ENCODE measurements at places on chromosomes 12 and 14. TPM values are rescaled to one million over a fixed set of nuclear protein-coding genes. Genes with fewer than 3 reads are reported as not detected.

GRCh38 chr14:91575469-91576208, 65.5 kb upstream of the PPP4R3A start:
- H3K4me3 ChIP-seq: no peak overlapping the region
- no peak for DNase-seq
- H3K4me1 ChIP-seq: peaks cover 9% of the 10 kb centered on the region
- H3K27me3 ChIP-seq: no peaks in the 10 kb centered on the region
- no peaks in the 10 kb centered on the region for H3K36me3 ChIP-seq
- H3K27ac ChIP-seq: no peak overlapping the region

- no peaks in the 10 kb centered on the region for H3K4me1 ChIP-seq
- H3K4me3 ChIP-seq: no peak overlapping the region
- H3K27ac ChIP-seq: no peak overlapping the region
- H3K27me3 ChIP-seq: no peaks in the 10 kb centered on the region
These were observed 138.5 kb downstream of the CCER1 start for GRCh38 chr12:90816353-90817089.

GRCh38 chr12:93978553-93978952, 169.8 kb upstream of the PLXNC1 start:
- no peaks in the 10 kb centered on the region for H3K36me3 ChIP-seq
- H3K4me3 ChIP-seq: no peak overlapping the region
- peaks cover 7% of the 10 kb centered on the region for H3K4me1 ChIP-seq

GRCh38 chr14:92253381-92253894, 69.5 kb upstream of the SLC24A4 start:
- H3K36me3 ChIP-seq: no peaks in the 10 kb centered on the region
- H3K4me3 ChIP-seq: no peak overlapping the region

DNA sequence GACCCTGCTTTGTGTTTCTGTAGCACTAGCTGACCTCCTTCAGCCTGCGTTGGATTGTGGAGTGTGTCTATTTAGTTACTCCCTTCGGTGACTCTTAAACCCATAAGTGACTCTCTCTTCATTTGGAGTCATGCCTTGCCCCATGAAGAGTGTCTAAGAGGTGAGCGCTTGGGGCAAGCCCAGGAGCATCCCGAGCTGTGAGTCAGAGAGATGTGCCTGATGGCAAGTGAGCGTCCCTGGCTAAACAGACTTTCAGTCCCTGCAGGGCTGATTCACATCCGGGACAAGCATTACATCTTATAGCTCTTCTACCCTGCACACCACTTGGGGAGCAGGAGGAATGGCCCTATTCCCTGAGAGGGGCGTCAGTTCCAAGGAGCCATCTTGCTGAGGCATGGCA, 24.3 kb upstream of the ATF1 start:
- H3K27me3 ChIP-seq: no peaks in the 10 kb centered on the region
- peaks cover 31% of the 10 kb centered on the region for H3K36me3 ChIP-seq

GRCh38 chr12:2009623-2010022, 5.4 kb upstream of the DCP1B start:
- no peak for DNase-seq
- no peaks in the 10 kb centered on the region for H3K27me3 ChIP-seq
- H3K36me3 ChIP-seq: no peaks in the 10 kb centered on the region

- DNase-seq: no peak
- H3K27ac ChIP-seq: no peak overlapping the region
- H3K36me3 ChIP-seq: no peaks in the 10 kb centered on the region
- H3K4me3 ChIP-seq: no peak overlapping the region
- no peaks in the 10 kb centered on the region for H3K27me3 ChIP-seq
- peaks cover 3% of the 10 kb centered on the region for H3K4me1 ChIP-seq
These were observed 13.0 kb downstream of the TBPL2 start for GRCh38 chr14:55427439-55427838.

DNA sequence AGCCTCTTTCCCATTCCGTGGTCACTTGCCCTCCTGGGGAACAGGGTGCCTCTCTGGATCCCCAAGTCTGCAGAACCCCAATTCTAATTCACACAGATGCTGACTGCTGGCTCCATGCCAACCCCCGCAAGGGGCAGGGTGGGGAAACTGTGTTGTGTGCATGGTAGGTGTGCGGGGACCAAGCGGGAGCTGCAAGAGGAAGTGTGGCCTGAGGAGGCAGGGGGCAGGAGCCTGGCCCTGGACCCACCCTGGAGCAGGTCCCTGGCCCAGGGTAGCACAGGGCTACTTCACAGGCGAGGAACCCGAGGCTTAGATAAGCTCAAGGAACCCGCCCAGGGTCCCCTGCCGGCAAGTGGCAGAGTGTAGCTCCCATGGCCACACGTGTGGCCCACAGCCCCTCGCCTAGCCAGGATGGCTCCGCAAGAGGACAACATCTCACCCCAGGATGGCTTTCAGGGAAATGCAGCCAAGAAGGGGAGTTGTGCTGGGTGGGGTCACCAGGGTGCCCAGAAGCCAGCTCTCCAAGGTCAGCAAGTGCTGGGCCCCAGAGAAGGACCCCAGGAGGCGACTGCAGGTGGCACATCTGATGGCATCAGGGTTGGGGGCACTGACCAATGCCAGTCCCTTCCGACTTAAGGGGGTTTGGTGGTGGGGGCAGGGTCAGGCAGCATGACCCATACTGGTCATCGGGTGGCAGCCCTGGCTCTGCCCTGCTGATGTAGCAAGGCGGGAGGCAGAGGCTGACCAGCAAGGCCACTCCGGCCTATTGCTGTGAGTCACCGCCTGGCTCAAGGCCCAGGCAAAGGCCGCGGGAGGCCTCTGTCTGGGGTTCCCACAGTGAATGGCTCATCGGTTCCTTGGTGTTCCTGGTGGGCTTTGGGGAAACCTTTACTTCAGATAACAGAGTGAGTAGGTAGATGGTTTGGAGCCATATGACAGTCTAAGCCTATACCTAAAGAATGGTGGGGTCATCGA, 37.3 kb upstream of the EML1 start:
- peak overlapping the region; percentile 30 for H3K27ac ChIP-seq
- H3K4me3 ChIP-seq: no peak overlapping the region
- no peaks in the 10 kb centered on the region for H3K36me3 ChIP-seq
- peak; percentile 85 for DNase-seq
- H3K4me1 ChIP-seq: peaks cover 63% of the 10 kb centered on the region

DNA sequence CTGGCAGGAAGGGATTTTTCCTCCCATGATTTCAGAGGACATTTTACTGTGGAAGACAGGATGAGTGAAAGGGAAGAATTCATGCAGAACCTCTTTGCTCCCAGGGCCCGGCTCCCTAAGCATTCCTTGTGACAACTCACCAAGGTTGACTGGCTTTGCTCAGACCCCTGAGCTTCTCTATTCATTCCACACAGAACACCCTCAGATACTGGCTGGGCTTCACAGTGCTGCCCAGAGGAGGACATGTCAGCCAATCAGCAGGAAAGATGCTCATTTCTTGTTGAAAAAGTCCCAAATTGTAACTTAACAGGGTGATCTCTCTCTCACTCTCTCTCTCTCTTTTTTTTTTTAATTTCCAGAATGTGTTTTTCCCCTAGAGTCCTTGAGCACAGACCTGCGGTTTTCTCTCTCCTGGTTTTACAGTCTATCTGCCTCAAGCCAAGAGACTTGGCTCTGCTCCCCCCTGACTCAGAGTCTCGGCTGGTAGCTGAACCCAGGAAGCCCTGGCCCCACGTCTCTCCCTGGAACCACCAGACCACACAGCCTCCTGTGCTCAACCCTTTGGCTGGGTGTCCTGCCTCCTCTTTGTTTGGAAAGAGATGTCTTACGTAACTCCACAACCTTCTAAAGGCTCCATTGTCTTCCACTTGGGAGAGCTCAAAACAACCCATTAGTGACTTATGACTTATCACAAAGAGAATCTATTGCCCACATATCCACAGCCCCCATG, 43.9 kb downstream of the SSPN start:
- DNase-seq: peak; percentile 57
- no peaks in the 10 kb centered on the region for H3K27me3 ChIP-seq
- no peaks in the 10 kb centered on the region for H3K36me3 ChIP-seq
- no peak overlapping the region for H3K4me3 ChIP-seq
- peak overlapping the region; percentile 67 for H3K27ac ChIP-seq
- peaks cover 21% of the 10 kb centered on the region for H3K4me1 ChIP-seq

- no peak overlapping the region for H3K4me3 ChIP-seq
- DNase-seq: no peak
- no peaks in the 10 kb centered on the region for H3K27me3 ChIP-seq
- H3K4me1 ChIP-seq: no peaks in the 10 kb centered on the region
- H3K27ac ChIP-seq: no peak overlapping the region
These were observed 31.0 kb downstream of the PEBP1 start for GRCh38 chr12:118166946-118167345.

GRCh38 chr14:93705513-93706156, 82.7 kb downstream of the PRIMA1 start:
- H3K4me3 ChIP-seq: no peak overlapping the region
- no peak overlapping the region for H3K27ac ChIP-seq
- H3K36me3 ChIP-seq: no peaks in the 10 kb centered on the region

- no peaks in the 10 kb centered on the region for H3K27me3 ChIP-seq
- no peaks in the 10 kb centered on the region for H3K4me1 ChIP-seq
- DNase-seq: no peak
- H3K4me3 ChIP-seq: no peak overlapping the region
- no peak overlapping the region for H3K27ac ChIP-seq
These were observed 65.2 kb downstream of the RFX4 start for GRCh38 chr12:106647793-106648514.

DNA sequence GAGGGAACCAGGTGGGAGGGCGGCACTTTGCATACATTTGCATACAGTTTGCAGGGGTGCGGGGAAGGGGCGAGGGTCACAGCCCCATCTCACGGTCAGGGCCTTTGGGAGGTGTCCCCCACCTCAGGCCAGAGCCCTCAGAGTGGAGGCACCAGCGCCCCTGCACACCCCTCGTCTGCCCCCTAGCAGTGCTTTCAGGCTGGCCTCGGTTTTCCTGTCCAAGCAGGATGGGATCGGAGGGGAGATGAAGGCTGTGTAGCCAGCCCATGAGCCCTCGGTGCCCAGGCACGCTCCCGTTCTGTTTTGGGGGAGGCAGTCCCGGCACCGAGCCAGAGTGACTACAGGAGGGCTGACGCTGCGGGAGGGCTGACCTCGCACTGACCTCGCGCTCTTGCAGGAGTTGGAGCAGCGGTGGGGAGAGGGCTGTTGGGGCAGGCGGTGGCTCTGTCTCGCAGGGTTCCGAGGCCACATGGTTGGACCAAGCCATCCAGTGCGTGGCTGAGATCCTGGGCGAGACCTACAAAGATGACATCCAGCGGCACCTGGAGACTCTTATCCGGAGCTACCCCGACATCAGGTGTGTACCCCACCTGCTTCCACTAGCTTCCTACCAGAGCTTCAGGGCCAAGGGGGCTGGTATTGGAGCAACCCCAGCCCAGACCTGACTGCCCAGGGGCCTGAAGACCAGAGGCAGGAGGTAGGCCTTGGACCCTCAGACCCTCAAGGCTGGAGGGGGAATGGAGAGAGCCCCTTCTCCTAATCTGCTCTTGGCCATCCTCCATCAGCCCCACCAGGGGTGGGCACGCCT, 13.6 kb downstream of the EXOC3L4 start:
- no peak overlapping the region for H3K4me3 ChIP-seq
- no peaks in the 10 kb centered on the region for H3K36me3 ChIP-seq
- H3K4me1 ChIP-seq: peaks cover 34% of the 10 kb centered on the region
- H3K27ac ChIP-seq: no peak overlapping the region
- DNase-seq: no peak
- H3K27me3 ChIP-seq: peaks cover 9% of the 10 kb centered on the region

DNA sequence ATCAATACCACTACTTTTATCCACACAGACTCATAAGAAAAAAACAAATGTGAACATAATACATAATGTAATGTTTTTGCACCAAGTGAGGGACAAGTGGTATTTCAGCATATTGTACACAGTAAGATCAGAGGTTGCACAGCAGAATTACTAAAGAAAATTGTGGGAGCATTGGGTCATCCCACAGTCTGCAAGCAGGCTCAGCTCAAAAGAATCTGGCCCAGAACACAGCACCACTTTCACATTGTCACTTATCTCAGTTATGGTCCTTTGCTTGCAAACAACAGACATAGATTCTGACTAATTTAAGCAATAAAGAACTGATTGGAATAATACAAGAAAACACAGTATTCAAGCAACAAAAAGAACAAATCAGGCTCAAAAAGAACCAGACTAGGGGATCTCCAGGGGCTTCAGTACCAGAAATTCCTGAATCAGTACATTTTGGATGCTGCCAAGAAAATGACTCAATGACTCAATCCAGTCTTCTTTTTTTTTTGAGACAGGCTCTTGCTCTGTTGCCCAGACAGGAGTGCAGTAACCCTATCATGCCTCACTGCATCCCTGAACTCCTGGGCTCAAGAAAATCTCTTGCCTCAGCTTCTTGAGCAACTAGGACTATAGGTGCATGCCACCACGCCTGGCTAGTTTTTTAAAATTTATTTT, 42.9 kb upstream of the EEA1 start:
- H3K4me1 ChIP-seq: peaks cover 20% of the 10 kb centered on the region
- no peaks in the 10 kb centered on the region for H3K36me3 ChIP-seq

GRCh38 chr12:86826051-86826450, 569.9 kb upstream of the MGAT4C start:
- no peaks in the 10 kb centered on the region for H3K4me1 ChIP-seq
- no peaks in the 10 kb centered on the region for H3K27me3 ChIP-seq
- H3K36me3 ChIP-seq: no peaks in the 10 kb centered on the region
- DNase-seq: no peak
- H3K27ac ChIP-seq: no peak overlapping the region
- H3K4me3 ChIP-seq: no peak overlapping the region

DNA sequence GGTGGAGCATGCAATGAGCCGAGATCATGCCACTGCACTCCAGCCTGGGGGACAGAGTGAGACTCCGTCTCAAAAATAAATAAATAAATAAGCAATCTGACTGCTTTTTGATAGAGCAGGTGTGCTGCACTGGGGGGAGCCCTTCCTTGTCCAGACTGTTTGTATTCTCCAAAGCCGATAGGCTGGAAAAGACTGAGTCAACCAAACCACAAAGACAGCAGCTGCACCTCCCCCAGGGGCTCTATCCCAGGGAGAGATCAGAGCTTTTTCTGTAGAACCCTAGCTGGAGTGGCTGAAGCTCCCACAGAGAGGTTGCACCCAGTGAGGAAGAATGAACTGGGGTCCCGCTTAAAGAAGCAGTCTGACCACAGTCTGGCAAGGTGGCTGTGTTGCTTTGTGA, 45.8 kb upstream of the LALBA start:
- H3K27ac ChIP-seq: no peak overlapping the region
- DNase-seq: no peak
- H3K27me3 ChIP-seq: no peaks in the 10 kb centered on the region

GRCh38 chr14:40656311-40656710, 950.4 kb upstream of the LRFN5 start:
- H3K4me1 ChIP-seq: no peaks in the 10 kb centered on the region
- H3K4me3 ChIP-seq: no peak overlapping the region
- no peak overlapping the region for H3K27ac ChIP-seq

Gene TMEM179
- total RNA-seq: not detected

Gene ADAMTS20
- not detected for total RNA-seq

Gene HPD
- 1.2 TPM for total RNA-seq

Gene KRT78
- total RNA-seq: not detected

Gene KRT80
- 0.41 TPM for total RNA-seq

Gene IL22
- not detected for total RNA-seq

Gene EID3
- total RNA-seq: 33.7 TPM

Gene IFI27L2
- 42.7 TPM for total RNA-seq

Gene SERPINA5
- 4.4 TPM for total RNA-seq

Gene CLEC7A
- 22.6 TPM for total RNA-seq

Gene KERA
- not detected for total RNA-seq

Gene PLEKHG3
- 63.2 TPM for total RNA-seq

Gene RBMS2
- 40.2 TPM for total RNA-seq

Data from thoracic aorta (tissue), 2 donors.